Endothelial cell (in vitro differentiated cells): ENCODE measurements at places on chromosomes 13 and 19.
A peak's percentile ranks its signal among the peaks of the same experiment; 100 is the strongest.

DNA sequence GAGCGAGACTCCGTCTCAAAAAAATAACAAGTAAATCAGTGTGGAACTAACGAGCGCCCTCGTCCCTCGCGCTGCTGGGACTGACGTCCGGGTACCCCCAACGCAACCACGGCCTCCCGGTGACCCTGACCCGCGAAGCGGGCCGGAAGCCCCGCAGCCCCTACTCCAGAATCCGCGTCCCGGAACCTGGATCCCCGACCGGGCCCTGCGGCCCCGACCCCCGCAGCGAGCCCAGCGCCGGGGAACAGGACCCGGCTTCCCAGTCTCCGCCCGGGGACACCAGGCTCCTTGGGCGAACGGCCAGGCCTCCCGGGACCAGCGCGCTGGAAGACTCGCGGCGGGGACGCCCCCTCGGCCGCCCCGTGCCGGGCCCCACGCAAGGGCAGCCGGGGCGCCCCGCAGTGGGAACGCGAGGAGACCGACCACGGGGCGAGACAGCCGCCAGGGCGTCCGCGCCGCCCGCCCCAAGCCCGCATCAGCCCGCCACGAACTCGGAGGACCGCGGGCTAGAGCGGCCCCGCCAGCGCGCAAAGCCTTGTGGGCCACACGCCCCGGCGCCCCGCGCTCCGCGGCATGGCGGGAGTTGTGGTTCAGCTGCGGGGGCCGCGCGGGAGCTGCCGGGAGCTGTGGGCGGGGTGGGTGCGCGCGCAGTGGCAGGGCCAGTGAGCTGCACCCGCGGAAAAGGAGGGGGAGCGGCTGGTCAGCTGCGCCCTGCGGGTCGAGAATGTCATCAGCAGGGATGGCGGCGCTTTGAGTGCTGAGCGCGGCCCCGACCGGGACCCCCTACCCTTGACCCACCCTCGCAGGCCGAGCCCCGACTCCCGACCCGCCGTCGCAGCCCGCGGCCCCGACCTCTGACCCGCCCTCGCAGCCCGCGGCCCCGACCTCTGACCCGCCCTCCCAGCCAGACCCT, 7.5 kb upstream of the MADCAM1 start:
- peak; percentile 95 for DNase-seq

DNA sequence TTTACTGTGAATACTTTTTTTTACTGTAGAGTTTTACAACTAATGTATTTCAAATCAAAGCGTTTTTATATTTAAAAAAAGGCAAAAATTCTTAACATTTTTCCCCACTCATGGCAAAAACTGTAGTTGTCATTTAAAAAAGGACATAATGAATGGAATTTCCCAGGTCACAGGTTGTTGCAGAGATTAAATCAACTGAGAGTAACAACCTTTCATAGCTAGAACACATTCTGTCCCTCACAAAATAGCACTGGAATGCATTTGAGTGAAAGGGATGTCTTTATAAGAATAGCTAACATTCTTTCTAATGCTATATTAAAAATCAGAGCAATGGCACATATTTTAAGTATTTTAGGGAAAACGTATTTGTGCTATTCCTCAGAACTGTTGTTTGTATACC, 1393.3 kb upstream of the ATXN8OS start:
- no peak for DNase-seq

DNA sequence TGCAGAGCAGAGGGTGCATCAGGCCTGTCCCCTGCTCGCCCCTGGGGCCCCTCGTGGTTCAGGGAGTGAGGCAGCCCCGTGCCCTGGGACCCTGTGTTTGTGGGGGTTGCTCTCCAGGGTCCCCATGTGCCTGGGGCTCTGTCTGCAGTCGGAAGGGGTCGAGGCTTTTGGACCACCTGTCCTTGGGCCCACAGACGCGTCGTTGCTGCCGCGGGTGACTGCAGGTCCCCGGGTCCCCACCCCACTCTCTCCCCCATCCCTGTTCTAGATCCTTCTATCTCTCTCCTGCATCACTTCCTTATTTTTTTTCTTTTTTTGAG, 1.9 kb downstream of the PCSK4 start:
- no peak for DNase-seq

GRCh38 chr19:15393963-15394362, 14.4 kb upstream of the AKAP8 start:
- no peak for DNase-seq

GRCh38 chr19:2037651-2038255, 13.3 kb downstream of the MKNK2 start:
- no peak for DNase-seq

DNA sequence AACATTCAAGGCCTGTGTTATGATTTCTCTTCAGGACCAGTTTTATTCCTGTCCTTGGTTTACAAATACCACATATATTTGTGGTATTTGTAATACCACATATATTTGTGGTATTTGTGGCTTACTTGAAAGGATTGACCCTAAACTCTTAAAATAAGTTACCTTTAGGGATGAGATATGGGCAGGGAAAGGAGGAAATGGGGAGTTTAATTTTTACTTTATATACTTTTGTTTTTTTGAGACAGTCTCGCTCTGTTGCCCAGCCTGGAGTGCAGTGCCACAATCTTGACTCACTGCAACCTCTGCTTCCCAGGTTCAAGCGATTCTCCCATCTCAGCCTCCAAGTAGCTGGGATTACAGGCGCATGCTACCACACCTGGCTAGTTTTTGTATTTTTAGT, 2.3 kb upstream of the TGDS start:
- DNase-seq = no peak

DNA sequence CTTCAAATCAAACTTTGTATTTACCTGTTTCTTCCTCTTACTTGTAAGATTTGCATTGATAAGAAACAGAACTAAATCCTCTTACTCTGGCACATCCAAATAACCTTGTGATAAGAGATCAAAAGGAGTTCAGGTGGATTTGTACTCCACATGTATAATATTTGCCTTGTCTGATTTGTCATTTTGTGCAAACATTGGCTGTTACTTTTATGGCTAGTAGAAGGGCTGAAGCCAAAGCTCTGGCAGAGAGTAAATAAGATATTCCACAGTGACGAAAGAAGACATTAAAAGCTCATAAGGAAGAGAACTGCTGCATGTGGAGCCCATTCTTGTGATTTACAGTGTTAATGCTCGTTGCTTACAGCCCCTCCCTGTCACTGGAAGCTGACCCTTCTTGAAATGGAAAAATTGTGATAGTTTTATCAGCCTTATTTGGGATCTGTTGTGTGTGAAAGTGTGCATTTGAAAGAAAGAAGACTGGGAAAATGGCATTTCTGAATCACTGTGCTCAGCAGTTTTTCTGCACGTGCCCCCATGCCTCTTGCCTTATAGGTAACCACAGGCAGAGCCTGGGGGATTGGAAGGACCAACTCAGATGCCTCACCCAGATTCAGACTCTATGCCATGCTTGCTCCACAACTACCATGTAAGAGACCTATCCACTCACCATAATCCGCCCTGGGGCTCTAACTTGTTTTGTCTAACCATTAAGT, 68.2 kb downstream of the OXGR1 start:
- no peak for DNase-seq

DNA sequence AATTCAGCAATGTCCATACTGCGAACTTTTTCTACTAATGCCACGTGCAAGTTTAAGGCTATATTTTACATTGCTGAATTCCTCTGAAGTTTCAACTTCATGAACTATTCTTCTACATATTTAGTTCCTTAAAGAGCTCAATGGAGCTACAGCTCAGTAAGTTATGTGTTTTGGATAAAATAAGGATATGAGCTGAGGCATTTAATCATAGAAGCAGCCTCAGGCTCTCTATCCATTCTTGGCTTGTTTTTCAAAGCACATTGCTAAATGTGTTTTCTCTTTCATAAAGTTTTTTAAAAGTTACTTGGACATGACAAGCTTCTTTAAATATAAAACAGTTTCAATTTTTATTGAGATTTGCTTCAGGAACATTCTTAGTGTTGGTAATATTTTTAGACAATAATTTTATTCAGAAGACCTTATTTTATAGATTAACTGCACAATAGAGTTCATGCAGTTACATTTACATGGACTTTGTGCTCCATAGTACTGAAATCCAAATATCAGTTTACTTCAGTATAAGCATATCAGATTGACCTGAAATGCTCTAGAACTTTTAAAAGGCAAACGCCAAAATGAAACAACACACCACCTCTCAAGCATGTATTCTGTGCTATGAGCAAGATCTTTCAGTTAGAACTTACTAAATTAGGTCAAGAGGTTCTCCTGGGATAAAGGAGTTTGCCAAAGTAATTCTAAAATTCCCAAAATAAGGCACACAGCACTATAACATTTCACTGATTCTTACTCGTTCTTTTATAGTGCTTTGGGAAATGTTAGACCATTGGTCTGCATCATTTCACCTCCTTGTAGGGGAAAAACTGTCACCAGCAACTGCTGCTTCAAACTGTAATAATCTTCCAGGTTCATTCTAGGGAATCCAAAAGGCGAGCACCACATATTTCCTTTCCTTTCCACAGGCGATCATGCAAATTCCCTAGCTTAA, 275.5 kb downstream of the ENOX1 start:
- DNase-seq = no peak

- DNase-seq = no peak
These were observed 223.9 kb downstream of the LACC1 start for GRCh38 chr13:44103429-44104196.

DNA sequence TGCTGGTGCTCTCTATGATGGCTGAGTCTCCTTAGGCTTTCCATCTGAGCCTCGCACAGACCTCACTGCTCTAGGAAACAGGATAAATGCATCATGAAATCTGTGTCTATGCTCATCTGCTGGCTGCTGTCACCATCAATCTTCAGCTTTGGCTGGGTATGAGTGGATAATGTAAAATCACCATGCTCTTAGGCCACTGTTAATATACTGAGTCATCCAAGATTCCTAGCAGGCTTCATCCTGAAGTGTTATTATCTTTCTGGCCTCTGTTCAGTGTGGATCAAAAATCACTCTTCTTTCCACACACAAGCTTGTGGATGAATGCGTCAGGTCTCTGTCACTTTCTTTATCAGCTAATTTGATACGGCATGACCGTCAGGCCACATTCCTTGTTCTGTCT, 317.4 kb downstream of the NALCN start:
- no peak for DNase-seq

DNA sequence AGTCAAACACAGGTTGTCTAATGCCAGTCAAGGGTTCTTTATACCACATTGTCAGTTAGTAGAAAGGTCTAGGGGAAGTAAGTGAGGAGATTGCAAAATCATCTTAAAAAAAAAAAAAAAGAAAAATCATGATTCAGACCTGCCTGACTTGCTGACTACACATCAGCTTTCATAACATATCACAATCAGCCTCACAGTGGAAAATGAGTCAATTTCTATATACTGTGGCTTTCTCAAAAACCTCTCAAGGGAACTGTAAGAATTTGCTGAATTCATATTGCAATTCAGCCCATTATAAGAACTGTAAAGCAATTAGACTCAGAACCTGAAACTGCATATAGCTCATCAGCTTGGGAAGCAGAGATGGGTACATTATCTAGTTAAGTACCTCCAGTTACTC, 75.3 kb upstream of the GPC6 start:
- DNase-seq = no peak

GRCh38 chr13:107799001-107799400, 416.3 kb downstream of the LIG4 start:
- no peak for DNase-seq
